ENCODE measurements at places on chromosomes 3 and 15.

GRCh38 chr3:113981803-113982202 lies 34.0 kb downstream of the ZDHHC23 start:
- no peak for DNase-seq

DNA sequence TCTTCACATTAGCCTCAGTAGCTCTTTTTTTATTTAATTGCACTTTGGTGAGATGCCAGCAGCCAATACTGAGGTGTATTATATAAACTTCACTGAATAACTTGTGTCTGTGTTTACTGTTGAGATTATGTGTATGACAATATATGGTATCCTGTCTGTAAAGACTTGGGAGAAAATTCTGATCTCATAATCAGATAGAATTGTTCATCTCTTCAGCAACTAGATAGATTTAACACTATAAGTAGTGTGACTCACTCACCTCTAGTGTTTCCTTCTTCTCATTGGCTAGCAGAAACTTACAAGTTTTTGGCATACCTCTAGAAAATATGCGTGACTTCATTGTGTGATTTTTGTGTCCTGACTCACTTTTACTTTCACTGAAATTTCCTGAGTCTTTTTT lies 67.6 kb upstream of the TGFBR2 start:
- no peak for DNase-seq

DNA sequence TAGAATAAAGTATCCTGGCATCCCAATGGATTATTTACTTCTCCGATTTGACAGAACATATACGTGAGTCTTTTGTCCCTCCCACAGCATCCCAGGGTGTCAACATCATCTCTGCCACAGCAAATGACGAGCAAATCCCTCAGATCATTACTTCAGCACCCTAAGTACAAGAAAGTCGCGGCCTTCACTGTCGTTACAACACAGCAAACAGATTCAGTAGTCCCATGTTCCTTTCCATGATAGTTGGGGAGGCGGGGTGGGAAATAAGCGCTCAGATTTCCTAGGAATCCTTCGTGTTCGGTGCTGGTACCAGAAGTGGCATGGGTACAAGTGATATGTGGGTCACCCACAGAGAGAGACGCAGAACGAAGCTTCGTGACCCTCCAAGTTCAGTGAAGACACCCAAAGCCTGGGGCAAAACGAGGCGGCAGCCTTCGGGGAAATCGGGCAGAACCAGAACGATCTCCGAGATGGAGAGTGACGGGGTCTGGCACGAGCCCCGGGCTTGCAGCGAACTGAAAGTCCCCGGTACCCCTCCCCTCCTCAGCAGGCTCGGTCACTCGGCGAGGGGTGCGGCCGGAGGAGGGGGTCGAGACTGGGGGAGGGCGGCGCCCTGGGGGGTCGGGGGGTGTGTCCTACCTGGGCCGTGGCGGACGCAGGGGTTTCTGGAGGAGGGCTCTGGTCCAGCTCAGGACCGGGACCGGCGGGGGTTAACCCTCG lies 619 bp downstream of the TTBK2 start:
- DNase-seq = no peak

- no peak for DNase-seq
Observed at GRCh38 chr15:68608206-68608843, 29.5 kb downstream of the CORO2B start.

GRCh38 chr3:42655331-42655888 lies 1.9 kb downstream of the ZBTB47 start:
- DNase-seq = no peak

GRCh38 chr15:56763141-56763895 lies 30.0 kb upstream of the ZNF280D start:
- no peak for DNase-seq

- no peak for DNase-seq
Observed at GRCh38 chr15:66822114-66822513, 120.1 kb downstream of the SMAD6 start.

- no peak for DNase-seq
Observed at GRCh38 chr3:134029734-134030378, at the start of gene SLCO2A1. SLCO2A1 (minus strand) TSS chr3:134029925; CDS start chr3:134029802, 123 bp downstream.

- DNase-seq = no peak
Observed at GRCh38 chr3:191412759-191413158, 48.2 kb upstream of the PYDC2 start.

DNA sequence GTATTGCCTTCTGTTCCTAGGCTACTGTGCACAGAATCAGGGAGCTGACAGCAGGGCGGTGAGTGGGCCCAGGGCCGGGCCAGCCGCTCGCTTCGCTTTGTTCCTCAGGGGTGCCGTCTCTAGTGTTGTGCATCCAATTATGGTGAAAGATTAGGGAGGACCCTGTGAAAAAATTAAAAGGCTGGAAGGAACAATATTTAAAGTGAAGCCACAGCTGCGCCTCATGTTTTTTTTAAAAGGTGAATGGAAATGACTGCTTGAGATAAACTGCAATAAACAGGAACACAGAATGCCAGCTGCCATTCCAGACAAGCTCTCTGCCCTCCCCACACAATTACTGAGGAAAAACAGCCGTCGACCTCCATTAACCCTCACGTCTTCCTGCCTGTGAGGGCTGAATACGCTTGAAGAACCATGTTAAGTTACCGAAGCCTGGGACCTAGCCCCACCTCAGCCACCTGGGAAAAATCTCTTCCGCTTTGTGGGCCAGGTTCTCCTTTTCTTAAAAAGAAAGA lies 132.0 kb upstream of the IL12A start:
- no peak for DNase-seq

DNA sequence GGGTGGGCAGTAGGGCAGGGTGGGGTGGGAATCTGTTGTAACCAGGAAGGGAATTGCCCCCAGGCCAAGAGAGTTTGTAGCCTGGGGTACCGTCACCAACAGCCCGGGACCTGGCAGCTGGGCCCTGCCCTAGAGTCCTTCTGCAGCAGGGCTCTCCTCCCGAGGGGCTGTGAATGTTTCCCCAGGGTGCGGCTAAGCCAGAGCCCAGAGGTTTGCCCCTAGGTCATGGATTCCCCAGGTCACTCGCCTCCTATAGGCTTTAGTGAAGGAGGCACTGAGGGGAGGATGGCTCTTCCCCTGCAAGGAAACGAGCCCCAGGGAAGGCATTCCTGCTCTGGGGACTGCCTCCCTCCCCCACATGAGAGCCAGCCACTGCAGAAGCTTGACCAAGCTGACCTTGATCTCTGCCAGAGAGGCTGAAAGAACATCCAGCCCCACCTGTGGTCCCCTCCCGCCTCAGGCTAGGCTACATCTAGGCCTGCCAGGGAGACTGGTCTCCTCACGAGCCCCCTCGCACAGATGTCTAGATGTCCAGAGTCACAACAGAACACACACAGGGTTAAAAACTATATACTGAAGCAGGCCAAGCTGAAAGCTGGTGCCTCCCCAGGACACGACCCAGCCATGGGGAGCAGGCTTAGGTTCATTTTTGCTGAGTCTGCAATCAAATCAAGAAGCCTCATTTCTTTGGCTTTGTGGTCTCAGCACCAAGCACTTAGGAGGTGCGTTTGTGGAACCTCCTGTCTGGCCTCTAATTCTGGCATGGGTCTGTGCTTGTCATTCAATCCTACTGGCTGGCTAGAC lies 69.1 kb upstream of the TAMM41 start:
- no peak for DNase-seq

DNA sequence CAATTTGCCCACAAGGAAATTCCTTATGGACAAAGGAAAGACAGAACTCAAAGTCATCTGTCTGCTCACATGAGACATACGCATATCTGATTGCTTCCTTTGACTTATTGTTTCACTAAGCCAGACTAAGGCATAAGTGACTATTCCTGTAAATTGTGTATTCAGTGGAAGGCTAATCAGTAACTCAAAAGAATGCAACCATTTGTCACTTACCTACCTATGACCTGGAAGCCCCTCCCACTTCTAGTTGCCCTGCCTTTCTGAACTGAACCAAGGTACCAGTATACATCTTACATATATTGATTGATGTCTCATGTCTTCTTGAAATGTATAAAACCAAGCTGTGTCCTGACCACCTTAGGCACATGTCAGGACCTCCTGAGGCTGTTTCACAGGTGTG lies 53.5 kb upstream of the PROK2 start:
- DNase-seq = no peak

DNA sequence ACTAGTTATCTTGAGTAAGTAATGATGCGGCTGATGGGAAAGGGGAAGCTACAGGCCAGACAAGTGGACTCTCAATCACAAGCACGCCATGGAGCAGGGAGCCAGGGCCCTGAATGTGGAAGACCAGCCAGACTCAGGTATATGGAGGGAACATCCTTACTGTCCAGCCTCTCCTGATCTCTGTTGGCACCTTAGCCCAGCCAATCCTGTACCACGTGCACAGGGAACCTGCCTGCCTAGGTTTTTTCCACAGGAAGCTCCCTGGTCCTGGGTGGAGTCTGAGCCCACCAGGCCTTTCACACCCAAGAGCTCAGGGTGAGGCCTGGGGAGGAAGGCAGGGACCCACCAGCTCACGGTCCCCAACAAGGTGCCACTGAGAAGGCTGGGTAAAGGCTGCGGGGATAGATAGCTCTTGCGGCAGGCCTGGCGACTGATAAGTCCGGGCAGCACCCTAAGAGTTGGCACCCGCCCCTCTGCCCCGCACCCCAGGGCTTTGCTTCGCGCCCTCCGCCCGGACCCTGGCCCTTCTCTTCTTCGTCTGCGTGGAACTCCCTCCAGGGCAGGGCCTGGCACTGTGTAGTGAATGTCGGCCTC lies 933 bp upstream of the APEH start:
- no peak for DNase-seq

DNA sequence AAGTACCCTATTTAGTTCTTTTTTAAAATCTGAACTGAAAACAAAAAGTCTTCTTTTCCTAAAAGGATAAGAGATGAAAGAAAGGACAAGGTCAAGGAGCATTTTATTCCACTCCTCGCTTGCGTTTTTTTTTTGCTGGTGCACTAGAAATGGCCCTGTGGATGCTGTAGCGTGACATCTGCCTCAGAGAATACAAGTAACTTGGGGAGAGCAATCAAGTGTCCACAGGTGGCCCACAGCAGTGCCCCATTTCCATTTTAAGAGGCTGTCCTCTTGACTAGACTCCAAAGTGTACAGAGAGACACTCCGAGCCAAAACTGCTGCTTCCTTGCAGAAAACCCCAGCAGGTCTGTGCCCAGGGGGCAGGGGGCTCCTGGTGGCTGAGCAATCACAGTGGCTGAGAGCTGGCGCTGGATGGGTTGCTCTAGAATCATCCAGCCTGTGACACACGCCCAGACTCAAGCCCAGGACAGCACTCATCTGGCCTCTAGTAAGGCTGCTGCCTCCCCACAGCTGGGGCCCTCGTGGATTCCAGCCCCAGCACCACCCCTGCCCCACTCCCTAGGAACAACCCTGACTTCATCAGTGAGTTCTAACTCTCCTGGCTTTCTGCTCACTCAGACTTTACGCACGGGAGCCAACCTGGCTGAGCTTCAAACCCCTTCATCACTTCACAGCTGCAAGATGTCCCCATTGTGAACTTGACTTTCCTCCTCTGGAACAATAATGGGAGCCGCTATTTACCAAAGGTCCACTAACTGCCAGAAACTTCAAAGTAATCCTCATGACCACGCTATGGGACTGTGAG lies 71.1 kb upstream of the SPATA12 start:
- no peak for DNase-seq

GRCh38 chr3:30659270-30660130 lies 53.1 kb downstream of the TGFBR2 start:
- no peak for DNase-seq

- DNase-seq = no peak
Observed at GRCh38 chr3:52471371-52472238, 16.2 kb downstream of the NISCH start.

DNA sequence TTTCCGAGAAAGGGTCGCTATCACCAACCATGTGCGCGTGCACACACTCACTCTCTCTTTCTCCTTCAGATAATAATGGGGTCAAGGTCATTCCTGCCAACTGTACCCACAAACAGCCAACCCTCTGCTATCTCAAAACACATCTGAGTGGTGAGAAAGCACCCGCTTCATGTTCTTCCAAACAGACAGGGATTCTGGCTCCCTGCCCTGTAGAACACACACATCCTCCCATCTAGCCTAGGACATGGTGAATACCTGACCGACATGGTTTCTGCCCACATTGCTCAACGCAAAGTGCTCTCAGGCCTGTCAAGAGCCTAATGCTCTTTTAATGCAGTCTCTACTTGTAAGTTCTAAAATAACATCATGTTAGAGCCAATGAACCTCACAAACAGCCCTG lies 302.2 kb downstream of the FOXP1 start:
- no peak for DNase-seq

GRCh38 chr15:25775317-25775912 lies 87.7 kb downstream of the ATP10A start:
- no peak for DNase-seq

DNA sequence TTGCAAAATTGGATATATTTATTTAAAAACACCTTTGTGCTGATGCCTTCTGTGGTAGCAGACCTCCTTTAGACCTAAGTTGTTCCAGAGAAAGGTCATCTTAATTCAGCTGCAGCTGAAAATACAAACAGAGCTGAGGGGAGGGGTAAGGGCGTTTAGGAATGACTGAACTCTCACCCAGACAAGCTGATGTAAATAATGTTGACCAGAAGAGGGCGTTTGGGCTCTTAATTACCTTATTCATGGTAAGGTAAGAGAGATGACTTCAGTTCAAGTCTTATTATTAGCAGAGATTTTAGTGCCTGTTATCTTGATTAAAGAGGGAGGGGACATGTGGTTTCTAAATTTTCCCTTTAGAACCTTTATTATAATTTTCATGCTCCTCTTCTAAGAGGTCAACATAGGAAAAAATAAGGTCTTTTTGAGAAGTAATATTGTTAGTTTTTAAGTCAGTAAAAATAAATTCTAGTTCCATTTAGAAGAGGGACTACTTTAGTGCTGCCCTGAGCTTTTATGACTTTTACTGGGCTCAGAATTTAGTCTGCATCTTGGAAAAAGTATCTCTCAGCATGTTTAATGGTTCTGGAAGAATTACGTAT lies 46.3 kb downstream of the GPR171 start:
- DNase-seq = no peak

- no peak for DNase-seq
Observed at GRCh38 chr3:23459889-23460546, 256.9 kb downstream of the UBE2E2 start.

DNA sequence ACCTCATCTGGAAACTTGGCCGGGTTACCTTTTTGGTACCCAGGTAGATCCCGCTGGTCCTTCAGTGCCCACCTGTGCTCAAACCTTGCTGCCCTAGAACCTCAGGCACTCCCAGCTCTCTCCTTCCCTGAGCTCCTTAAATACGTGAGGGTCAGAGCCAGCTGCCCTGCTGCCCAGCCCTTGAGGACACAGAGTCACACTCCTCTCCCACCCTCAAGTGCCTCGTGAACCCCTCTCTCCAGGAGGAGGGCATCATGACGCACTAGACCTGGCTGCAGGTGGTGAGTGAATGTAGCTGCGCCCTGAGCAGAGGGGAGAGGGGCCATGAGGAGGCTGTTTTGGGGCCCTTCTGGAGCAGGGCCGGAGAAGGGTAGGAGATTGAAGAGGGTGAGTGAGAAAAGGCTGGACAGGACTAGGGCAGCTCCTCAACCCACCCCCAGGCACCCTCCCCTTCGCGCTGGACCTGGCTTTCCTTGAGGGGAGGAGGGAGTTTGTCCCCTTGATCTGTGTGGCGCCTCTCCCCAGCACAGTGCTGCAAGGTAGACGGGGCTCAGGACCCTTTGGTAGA lies 941 bp downstream of the SLC12A8 start:
- DNase-seq = no peak

GRCh38 chr15:26644948-26645347 lies 127.9 kb downstream of the GABRB3 start:
- DNase-seq = no peak

- no peak for DNase-seq
Observed at GRCh38 chr3:148453781-148454191, 243.9 kb upstream of the AGTR1 start.

All from activated CD8-positive, alpha-beta memory T cell treated with anti-CD3 and anti-CD28 coated beads for 1 hour (primary cell).